ENCODE measurements at places on chromosomes 6 and 20.
A peak's percentile ranks its signal among the peaks of the same experiment; 100 is the strongest.

DNA sequence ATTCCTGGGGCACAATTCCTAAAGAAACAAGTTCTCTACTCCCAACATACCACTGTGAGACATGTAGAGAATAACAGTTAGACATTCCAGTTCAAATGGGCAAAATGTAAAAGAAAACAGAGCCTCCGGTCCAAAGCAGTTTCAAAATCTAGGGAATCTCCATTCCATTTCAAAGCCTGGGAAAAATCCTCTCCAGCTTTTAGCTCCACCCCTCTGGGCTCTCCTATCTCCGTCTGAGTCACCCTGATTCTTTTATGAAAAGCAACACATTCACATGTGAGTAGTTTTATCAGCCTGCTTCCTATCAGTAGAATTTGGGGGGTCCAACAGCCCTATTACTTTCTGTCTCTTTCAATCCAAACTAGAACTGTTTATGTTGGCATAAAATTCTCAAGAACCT, 3.7 kb downstream of the CSNK2A1 start:
- no peak for DNase-seq

- DNase-seq = no peak
Measured at GRCh38 chr6:138429761-138430160, 25.7 kb downstream of the HEBP2 start.

DNA sequence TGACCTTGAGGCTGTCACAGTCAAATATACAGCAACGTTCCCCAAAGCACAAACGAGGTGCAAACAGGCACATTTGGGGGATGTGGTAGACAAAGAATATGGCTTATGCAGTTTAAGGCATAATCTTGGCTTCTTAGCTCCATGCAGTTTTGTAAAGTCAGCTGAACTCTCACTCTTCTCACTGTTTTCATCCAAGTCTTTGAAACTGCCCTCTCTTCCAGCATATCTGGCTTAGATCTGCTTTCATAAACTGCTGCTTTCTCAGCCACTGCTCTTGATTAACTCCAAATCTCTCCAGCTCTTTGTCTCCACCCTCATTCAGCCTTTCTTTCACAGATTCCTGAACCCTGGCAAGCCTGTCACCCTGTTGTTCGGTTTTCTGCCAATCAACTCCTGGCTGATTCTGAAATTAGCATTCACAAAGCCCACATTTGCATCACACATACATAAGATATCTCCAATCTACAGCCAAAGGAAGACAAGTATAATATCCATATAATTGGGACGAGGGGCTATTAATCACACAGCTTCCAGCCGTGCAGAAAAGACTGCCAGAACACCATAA, 301.1 kb upstream of the RNF217 start:
- peak; percentile 11 for DNase-seq

GRCh38 chr20:1827974-1828785, 67.0 kb upstream of the SIRPA start:
- no peak for DNase-seq

DNA sequence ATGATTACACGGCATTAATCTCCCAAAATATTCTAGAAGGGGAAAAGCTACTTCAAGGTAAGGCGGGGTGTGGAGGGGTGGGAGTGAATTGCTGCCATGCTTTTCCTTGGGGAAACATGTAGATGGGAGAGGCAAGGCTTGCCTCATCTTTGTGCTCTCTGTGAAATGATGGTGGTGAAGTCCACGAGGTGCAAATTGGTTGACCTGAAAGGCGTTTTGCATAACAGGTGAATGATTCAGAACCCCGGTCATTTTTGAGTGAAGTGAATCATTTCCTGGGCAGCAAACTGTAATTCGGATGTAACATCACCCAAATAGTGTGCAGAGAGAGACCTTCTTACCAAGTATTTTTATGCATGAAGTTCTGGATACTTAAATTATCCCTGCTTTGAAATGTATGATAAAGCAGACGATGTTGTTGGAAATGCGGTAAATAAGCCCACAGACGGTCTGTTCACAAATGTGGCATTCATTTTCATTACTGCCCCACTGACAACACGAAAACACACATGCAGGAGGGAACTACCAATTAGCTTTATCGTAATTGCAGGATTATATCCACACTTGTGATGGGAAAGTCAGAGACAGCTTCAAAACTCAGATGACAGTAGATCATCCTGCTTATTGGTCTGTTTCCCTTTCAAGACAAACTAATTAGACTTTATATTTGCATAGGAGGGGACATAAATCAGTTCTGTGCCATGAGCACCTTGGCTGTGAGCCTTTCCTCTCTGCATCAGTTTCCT, 3.0 kb downstream of the CDH4 start:
- no peak for DNase-seq

DNA sequence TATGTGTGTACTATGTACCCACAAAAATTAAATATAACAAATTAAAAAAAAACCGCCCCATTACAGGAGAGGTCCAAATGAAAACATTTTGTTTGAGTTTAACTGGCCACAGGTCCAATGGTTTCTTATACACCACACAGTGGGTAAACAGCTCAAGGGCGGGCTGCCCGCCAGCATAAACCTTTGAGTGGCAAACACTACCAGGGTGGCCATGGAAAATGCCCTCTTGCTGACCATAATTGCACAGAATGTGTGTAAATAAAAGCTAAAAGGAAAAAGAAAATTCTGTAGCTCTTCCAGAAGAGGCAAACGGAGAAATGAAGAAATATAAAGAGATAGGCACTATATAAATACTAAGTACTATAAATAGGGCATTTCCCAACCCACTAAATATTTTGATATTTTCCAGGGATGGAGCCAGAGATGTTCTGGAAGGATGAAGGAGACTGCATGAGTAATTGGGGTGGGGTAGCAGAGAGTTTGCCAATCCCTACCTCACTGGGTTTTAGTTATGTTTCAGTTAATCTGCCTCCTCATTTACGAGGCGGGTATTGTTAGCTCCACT, 1.1 kb upstream of the CDC5L start:
- no peak for DNase-seq

DNA sequence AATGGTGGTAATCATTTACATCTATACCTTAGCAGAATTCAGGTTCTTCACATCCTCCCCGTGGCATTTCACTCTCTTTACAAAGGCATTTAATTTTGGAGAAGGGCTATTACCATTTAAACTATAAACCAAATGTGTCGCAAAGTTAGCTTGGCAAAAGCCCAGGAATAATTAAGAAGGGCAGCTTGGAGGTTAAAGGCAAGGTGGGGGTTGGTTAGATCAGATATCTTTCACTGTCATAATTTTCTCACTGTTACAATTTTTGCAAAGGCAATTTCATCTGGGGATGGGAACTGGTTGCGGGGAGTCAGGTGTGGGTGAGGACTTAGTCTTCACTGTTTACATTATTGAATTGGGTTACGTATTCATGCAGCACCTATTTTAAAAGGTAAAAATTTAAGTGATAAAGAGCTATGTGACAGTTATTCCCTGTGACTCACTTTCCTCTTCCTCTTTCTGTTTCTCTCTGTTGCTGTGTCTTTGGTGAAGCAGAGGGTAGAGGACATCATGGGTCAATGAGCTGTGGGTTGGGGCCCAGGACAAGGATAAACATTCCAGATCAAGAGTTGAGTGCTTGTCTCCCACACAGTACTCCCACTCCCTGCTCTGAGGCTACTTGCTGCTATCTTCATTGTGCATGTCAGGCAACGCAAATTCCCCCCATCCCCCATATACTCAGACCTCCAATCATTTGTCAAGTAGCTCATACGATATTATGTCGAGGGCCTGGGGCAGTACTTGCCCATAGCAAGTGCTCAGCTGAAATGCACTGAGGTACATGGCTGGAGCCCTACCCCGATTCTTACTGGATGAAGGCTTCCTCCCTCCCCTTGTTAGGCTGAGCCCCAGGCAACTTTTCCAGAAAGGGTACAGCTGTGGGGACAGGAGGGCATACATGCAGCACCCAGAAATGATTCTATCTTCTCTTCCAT, 223.1 kb upstream of the MYLIP start:
- no peak for DNase-seq

DNA sequence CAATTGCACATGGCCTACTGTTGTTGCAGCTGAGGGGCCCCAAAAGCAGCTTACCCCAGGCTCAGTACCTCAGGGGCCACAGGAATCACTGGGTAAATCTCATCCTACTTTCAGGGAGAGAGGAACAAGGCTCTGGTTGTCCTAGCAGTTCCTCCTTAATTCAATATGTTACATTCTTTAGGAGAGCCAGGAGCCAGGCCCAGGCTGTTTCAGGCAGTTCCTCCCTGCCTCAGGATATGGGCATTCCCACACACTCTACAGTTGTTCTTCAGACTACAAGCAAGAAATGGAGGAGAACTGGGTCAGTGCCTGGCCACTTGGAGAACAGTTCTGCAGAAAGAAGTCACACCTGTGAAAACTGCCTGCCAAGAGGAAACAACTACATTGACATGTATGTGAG, 9.6 kb upstream of the BTN3A2 start:
- peak; percentile 33 for DNase-seq

GRCh38 chr6:56314683-56315523, 67.5 kb upstream of the COL21A1 start:
- DNase-seq = peak; percentile 45

DNA sequence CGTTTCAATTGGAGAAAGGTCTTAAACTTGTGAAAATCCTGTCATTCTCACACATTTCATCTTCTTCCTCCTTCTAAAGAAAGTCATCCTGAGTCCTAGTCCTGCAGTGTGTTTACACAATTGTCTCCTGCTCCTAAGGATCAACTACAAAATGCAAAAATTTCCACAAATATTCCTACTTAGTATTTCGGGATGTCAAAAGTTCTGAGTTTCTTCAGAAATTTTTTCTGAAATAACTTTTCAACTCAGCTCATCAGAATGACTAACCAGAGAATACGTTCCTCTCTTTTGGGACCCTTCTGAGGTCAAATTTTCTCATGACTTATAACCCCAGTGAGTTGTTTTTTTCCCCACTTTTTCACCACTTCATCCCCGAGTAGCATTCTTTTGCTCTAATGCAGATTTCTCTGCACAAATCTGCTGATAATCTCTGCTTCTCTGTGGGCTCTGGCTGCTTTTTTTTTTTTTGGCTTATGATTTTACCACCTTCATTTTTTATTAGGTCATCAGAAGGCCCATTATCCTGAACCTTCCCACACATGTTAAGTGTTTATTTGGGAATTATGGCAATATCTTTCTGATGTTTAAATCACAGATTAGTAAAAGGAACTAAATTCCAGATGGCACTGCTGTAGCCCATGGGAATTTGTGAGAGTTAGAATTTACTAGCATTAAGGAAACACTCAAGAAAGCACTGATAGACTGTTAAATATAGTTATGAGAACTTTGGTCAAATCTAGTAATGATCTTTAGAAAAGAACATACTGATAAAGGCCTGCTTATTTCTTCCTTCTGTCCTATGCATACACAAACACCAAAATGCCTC, 41.4 kb downstream of the MAP3K5 start:
- DNase-seq = no peak

- no peak for DNase-seq
Measured at GRCh38 chr20:9923648-9924047, 84.8 kb upstream of the PAK5 start.

DNA sequence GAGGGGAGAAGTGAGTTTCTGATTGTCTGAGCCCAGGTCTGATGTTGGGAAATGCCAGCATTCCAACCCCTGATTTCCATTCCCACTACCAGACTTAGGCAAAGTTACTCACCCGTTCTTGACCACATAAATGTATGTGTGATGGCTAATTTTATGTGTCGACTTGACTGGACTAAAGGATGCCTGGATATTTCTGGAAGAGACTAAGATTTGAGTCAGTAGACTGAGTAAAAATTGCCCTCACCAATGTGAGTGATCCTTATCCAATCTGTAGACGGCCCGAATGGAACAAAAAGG, 95.8 kb upstream of the TAB2 start:
- DNase-seq = no peak

DNA sequence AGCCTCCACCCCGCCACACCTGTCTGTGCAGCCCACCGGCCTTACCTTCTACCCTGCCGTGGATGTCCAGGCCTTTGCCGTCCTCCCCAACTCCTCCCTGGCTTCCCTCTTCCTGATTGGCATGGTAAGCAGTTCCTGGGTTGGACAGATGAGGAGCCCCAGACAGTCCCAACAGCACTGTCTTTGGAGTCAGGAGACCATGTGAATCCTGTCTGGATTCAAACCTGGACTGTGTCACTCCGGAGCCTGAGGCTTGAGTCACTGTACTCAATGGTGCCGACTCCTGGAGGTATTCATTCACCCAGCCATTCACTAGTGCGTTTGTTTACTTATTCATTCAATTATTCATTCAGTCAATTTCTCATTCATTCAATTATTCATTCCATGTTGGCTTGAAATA, 20.0 kb upstream of the LBP start:
- DNase-seq = no peak

DNA sequence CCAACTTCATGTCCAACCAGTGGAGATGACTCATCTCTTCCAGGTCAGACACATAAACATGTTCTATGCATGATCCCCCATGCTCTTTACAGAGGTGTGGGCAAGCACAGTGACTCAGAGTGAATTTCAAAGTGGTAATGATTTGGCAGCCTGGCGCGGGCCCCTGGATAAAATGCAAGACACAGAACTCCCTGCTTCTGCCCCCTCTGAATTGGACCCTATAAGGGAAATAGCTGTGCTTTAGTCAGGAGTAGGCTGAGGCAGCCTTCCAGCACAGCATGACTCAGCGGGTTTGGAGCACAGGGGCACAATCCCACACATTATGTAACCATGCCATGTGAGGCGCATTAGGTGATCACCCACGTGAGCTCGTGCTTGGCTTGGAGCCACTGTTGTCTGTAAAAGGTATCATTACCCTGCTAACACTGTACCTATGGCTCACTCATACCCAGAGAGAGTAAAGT, 127.4 kb downstream of the C6orf118 start:
- no peak for DNase-seq

GRCh38 chr20:2234598-2235191, 61.1 kb upstream of the TGM3 start:
- peak; percentile 22 for DNase-seq

- DNase-seq = no peak
Measured at GRCh38 chr6:129497481-129498441, 212.2 kb downstream of the ARHGAP18 start.

- peak; percentile 47 for DNase-seq
Measured at GRCh38 chr6:160733050-160733646, 31.1 kb downstream of the PLG start.

DNA sequence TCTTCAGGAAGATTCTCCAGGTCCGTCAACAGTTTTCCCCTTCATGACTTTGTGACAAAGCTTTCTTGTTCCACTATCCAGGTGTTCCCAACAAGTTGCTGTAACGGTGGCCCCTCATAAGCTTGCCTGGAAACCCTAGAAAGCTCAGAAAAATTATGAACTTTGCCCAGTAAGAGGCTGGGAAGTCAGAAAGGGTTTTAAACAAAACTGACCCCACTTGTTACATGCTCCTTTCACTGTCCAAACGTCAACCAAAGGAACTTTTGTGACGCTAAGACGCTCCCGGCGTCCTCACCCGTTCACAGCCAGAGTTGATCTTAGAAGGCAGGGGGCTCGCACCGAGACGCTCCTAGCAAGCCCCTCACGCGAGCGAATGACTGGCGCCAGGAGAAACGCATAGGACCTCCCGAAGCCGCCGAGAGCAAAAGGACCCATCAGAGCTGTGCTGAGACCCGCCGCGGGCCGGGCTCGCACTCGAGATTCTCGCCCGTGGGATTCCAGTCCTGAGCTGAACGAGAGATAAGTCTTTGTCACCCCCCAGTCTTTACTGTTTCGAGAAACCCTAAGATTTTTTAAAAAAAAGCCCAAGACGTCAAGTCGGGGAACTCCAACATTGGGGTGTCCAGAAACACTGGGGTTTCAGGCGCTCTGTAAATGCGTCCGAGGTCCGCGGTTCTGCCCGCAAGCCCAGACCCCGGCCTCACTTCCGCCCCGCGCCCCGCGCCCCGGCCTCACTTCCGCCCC, 544 bp upstream of the ACAT2 start:
- peak; percentile 67 for DNase-seq

All from ELF-1 (cell line).